Stimulated activated CD8-positive, alpha-beta memory T cell treated with anti-CD3 and anti-CD28 coated beads, Interleukin-7, amount 100 ng/mL, for 1 hour (primary cell): ENCODE measurements at places on chromosomes 4 and X.

DNA sequence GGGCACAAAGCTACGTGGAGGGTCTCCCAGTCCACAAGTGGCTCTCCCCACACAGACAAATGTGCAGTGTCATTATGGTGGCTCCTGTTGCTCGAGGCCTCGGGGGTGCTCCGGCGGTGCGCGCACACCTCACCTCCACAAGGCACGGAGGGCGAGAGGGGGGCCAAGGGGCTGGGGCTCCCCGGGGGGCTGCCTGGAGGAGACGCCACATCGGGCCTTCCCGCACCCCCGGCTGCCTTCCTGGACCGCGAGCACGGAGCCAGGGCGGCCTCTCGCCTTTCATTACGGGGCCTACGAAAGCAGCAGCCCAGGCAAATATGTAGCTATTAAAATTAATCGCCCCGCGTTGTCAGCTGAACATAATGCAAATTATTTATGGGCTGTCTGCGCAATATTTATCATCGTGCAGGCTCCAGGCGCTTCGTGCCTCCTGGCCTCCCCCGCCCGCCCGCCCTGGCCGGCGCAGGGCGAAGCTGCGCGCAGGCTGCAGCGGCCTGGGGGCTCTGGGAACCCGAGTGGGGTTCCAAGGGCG is 70.8 kb upstream of the BCOR start:
- DNase-seq = no peak

- no peak for DNase-seq
These were observed 141.3 kb downstream of the PALLD start for GRCh38 chr4:168637872-168638756.

- no peak for DNase-seq
These were observed 412.7 kb upstream of the TENM3 start for GRCh38 chr4:181830404-181831035.

- no peak for DNase-seq
These were observed 105.8 kb upstream of the DCAF12L1 start for GRCh38 chrX:126658447-126658846.

DNA sequence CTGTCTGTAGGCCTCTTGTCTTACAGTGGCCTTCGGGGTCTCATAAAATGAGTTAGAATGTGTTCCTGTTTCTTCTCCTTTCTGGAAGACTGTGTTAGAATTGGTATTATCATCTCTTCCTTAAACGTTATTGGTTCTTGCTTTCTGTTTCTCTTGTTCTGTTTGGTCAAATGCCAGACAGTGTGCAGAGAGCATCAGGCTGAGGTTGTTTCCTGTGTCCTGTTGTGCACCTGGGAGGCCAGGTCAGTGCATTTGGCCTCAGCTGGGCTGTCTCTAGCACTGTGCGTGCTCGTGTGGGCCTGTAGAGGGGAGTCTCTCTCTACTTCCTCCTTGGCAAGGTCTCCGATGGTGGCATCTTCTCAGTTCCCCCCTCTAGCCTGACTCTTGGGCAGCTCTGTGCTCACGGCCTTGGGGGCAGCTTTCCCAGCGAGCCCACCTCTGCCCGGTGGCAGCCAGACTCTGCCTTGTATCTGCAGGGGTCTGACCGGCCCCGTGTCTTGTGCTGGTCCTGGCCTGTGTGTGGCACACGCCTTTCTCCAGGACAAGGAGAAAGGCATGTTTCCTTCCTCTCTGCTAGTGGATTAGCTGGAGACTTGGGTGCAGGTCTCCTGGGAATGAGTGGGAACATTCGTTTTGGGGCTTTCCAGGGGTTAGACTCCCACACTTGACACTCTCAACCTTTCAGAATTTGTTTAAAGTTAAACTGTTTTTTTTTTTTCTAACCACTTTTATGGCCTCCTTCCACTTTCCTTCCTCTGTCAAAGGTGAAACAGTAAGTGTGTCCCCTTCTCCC is 62.3 kb downstream of the FAM193A start:
- DNase-seq = no peak

DNA sequence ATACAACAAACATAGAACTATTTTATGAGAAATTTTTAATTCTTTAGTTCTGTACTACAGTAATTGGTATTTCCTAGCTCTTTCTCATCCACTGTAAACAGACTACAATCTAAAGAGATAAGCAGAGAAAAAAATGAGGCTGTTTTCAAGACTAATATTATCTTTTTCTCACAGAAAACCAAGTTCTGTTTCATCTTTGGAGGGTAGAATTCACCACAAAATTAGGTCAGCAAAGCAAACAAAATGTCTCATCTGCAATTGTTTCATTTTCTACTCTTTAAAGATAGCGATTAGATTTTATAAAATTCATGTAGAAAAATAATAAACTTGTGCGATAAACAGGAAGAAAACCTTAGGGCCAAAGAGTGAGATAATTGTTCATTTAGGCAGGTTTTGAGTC is 10.8 kb downstream of the APOO start:
- no peak for DNase-seq

DNA sequence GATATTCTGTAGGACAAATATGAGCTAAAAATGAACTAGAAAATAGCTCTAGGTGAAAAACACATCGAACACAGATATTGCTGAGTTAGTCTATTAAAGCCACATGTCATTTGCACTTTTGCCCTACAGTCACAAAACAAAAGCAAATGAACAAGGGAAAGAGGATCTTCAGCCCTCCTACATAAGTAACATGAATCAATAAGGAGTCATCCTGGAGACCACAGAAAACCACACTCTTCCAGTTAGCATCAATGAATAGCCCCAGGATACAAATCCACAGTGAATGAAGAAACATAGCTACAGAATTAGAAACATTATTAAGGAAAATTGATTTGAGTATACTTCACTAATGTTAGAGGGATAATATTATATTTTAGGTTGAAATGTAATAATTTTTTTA is 311.4 kb downstream of the MAPK10 start:
- no peak for DNase-seq

DNA sequence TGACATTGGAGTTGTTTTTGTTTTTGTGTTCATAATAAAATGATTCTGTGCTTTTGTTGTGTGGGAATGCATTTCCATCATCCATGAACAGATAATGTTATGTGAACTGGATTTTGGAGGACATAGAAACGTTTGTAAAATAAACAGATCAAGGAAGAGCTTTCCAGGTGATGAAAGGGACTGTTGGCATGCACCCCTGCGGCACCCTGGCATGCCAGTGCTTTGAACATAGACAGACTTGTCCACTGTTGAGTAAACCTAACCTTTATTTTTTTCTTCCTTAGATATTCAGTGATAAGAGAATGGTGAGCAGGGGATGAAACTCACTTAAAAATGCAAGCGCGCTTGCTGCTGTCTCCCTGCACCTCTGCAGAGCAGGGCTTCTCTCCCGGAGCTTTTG is 59.8 kb downstream of the TRAPPC11 start:
- no peak for DNase-seq

- no peak for DNase-seq
These were observed 14.7 kb upstream of the SEC24D start for GRCh38 chr4:118850488-118851173.

DNA sequence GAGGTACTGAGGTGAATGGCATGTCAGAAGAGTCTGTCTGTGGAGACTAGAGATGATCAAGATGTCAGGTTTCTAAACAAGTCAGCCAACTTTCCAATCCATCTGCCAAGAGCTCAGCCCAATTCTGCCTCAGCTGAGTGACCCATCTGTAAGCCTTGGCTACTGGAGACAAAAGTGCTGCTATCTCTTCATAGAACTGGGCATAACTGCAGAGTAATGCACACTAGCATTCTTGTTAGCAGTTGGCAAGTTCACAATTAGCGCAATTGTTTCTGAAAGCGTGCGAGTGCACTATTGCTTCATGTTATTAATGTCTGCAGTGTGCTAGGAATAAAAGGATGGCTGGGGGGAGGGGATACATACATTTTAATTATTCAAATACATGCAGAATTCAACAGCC is 32.9 kb upstream of the SH3D19 start:
- DNase-seq = no peak

GRCh38 chrX:11952176-11952720 is 186.0 kb upstream of the FRMPD4 start:
- no peak for DNase-seq

DNA sequence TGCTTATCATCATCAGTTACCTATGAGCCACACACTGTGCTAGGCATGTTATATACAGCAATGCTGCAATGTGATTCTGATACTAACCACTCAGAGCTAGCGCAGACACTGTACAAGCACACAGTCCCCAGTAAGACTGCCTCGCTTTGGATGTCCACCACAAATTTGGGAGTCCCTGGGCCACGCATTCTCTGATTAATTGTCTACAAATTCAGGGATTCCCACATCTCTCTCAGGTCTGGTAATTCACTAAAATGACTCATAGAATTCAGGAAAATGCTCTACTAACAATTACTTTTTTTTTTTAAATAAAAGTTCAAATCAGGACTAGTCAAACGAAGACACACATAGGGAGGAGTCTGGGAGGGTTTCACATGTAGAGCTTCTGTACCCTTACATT is 652.1 kb upstream of the AADAT start:
- DNase-seq = no peak

GRCh38 chr4:186204103-186204559 is 12.8 kb downstream of the CYP4V2 start:
- no peak for DNase-seq

DNA sequence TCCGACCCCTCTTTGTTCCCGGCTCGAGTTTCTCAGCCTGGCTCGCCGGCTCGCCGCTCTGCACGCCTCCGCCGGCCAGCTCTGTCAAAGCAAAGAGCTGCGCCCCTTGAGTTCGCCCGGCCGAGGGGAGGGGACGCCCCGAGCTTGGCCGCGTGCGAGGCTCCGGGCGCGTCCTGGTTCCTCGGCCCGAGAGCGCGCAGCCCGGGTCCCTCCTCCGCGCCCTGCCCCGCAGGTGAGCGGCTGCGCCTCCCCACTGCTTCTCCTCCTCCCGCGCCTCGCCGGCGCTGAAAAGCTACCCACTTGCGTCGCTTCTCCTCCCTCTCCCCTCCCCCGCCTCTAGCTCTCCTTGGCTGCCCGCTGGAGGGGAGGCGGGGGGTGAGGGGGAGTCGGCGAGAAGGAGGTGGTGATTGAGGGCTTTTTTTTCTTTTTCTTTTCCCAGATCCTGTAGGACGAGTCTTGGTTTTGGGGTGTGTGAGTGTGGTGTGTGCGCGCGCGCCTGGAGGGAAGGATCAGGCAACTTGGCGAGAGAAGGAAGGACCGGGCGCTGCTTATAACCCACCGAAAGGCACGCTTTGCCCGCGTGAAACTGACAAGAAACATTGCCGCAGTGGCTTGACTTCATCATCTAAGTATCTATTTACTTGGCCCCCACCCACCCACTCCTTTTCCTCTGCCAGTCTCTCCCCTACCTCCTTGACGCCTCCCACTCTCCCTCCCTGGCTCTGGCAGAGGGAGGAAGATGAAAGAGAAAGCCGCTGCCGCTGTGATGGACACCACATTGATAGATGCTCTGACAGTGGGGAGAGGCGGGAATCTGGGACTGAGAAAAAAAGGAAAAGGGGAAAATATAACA is at the start of gene LEF1:
LEF1 (minus strand) TSS at position 262 of the 853 bp plus-strand sequence. CDS start 1,165 bp downstream, outside the sequence.
- no peak for DNase-seq

GRCh38 chr4:2651546-2651945 is 104.6 kb downstream of the TNIP2 start:
- no peak for DNase-seq

GRCh38 chr4:60657807-60658206 is 542.3 kb upstream of the ADGRL3 start:
- no peak for DNase-seq

GRCh38 chr4:24769571-24769970 is 25.8 kb upstream of the SOD3 start:
- DNase-seq = no peak

DNA sequence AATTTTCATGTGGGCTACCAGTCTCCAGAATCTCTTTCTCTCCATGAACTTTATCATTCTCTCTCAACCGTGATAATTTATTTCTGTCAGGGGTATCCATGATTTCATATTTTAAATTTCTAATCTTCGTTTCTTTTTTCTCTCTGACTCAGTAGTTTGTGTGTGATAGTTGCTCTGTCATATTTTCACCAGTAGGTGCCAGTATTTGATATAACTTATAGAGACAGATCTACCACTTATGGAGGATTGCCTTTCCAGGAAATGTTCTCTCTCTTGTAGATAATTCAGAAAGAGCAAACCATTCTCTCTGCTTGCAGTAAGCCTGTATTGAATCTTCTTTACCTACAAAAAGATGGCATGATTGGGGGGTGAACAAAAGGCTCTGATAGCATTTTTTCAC is 79.3 kb upstream of the DYNLT3 start:
- DNase-seq = no peak

GRCh38 chr4:168856312-168856711 is 153.7 kb downstream of the CBR4 start:
- no peak for DNase-seq

GRCh38 chrX:119990556-119991004 is 47.0 kb upstream of the NKAP start:
- DNase-seq = no peak

DNA sequence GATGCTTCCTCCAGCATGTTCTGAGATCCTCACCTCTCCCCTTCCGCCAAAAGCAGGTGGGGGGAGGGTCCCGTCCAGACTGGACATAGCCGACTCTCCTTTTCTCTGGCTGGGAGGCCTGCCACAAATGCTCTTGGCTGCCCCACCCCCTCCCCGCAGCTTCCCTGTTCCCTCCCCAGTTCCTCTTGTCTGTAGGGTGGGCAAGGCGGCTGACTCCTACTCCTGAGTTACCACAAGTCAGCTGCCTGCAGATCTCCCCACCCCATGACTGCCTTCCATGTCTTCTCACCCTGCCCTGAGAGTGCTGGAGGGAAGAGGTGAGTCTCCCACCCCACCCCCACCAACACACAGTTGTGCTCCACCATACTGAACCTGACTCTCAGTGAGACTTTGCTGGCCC is 2.9 kb downstream of the ATP6AP1 start:
- no peak for DNase-seq

DNA sequence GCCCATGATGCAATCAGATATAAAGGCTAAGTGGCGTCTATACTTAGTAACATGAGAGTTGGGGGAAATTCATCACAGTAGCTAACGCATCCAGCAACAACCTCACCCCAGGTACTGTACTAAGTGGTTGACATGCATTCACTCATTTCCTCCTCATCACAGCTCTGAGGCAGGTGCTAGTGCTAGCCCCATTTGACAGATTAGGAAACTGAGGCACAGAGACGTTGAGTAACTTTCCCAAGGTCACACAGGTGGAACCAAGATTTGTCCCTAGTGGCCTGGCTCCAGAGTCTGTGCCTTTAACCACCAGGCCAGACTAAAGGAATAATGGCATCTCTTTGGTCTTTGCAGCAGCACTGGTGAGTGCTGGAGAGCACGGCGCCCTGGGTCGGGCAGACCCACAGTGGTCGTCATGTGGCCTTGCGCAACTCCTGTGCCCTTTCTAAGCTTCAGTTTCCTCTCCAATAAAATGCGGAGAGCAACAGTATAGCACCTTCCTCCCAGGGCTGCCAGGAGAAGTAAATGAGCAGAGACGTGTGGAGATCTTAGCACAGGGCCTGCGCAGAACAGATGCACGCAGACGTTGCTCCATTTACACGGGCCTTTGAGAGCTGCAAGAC is 186.4 kb downstream of the BCOR start:
- no peak for DNase-seq

DNA sequence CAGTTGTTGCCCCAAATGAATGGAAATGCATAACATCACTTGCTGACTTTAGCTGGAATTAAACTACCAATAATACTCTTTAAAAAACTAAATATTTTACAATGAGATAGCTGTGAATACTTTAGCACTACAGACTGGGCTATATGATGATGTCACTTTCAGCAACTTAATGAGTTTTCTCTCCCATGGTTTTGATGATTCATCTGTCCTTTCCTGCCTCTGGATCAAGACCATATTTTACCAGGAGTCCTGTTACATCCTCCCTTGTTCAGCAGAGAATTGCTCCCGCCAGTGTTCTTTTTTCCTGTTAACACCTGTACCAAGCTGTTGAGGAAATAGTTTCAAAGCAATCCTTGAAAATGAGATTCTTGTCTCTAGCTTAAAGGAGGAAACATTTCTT is 543.0 kb downstream of the SPRY1 start:
- DNase-seq = no peak

GRCh38 chr4:169443748-169444147 is 168.6 kb downstream of the NEK1 start:
- DNase-seq = no peak
